Activated effector memory CD4-positive, alpha-beta T cell treated with anti-CD3 and anti-CD28 coated beads, Interleukin-2, amount 50 U/mL, for 16 hours (primary cell): ENCODE measurements at places on chromosomes 4 and X.

GRCh38 chrX:44223150-44223549 is 120.3 kb downstream of the EFHC2 start:
- DNase-seq, result no peak

DNA sequence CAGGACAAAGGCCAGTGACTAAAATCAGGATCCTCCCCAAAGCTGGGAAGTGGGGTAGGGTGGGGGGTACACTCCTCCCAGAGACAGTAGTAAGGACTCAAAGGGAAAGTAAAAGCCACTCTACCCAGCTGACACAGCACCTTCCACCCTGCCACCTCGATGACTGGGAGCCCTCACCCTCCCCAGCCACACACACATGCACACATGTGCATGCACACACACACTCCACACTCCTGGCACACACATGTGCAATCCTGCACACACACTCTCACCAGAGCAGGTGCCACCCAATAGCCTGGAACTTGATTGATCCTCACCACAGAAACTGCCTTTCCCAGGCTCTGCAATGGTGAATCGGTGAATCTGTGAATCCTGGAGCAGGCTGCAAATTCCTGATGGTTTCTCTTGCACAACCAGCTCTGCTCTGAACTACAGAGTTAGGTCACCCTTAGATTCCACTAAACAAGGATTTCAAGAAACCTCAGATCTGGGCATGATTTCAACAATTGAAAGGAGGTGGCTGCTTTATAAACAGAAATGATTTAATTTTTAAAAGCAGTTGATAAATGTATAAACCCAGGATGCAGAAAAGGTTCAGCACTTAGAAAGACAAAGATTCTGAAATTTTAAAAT is 21.5 kb downstream of the AMOT start:
- no peak for DNase-seq

DNA sequence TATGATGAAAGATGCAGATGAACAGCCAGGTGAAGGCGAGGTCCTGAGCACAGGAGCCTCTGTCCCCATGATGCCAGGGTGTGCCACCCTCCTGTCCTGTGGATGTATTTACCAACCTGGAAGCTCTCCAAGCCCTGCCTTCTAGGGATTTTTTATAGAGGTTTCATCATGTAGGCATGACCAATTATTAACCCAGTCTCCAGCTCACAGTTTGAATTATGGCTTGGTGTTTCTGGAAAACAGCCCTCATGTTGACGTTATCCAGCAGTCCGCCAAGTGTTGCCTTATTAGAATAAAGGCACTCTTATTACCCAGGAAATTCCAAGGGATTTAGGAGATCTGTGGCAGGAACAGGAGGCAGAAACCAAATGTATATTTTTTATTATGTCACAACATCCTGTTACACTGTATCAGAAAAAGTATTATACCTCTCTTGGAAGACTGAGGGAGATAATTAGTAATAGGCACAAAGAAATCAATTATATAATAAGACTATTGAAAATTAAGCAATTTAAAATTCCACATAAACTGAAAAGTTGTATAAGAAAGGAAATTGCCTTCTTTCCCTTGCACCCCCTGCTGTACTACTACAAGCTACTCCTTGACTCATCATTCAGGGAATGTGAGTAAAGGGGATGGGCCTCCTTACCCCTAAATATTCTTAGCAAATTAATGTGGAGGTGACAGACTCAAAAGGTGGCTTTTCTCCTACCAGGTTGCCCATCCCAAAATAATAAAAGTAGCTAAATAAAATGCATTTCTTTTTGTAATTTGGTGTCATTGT is 129.6 kb downstream of the ZNF330 start:
- DNase-seq, result no peak

DNA sequence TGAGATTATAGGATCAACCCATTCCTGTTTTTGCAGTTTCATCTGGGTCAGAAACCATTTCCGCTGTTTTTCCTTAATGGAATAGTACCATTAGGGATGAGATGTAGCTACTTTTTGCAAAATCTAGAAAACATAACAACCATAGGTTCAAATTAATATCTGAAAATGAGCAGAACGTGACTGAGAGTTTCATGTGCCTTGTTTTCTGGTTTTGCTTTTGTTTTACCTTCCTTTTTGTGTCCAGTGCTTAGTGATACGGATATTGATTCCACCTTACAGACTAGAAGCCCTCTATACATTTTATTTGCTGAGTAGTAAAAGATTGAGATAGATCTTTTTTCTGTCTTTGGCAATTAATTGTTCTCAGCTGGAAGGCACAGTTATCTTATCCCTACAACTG is 46.5 kb downstream of the SNX25 start:
- DNase-seq, result no peak

DNA sequence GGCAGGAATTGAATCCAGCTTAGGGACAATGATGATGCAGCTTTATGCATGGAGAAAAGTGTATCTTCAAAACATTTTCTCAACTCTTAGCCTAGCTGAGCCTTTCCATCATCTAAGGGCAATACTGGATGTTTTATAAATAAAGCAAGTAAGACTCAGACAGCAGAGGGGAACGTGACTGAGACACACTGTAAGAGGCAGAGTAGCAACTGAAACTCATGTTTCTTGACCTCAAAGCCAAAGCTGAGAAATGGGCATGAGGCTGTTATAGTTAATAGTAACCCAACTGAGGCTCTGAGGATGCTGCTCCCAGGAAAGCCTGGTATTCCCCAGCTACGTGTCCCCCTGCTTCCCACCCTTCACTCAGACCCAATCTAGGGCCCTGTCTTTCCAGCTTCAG is 44.6 kb downstream of the ARHGEF9 start:
- no peak for DNase-seq

DNA sequence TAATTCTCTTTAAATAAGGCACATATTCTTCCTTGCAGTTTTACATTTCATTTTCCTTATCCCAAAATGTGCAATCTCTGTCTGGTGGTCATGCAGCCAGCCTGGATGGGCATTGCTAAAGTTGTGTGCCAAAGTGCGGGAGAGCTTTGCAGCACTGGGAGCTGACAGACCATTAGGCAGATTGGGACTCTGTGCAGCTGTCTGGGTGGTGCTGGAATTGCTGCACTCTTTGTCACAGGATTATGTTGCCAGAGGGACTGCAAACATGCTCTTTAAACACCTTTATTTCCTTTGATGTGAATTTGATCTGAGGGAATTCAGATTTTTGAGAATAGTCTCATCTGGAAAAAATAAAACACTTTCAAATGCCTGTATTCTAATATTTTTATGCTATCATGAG is 956.2 kb upstream of the DIAPH2 start:
- DNase-seq, result no peak

- no peak for DNase-seq
Measured at GRCh38 chr4:52752936-52753335, 1.7 kb upstream of the ERVMER34-1 start.

DNA sequence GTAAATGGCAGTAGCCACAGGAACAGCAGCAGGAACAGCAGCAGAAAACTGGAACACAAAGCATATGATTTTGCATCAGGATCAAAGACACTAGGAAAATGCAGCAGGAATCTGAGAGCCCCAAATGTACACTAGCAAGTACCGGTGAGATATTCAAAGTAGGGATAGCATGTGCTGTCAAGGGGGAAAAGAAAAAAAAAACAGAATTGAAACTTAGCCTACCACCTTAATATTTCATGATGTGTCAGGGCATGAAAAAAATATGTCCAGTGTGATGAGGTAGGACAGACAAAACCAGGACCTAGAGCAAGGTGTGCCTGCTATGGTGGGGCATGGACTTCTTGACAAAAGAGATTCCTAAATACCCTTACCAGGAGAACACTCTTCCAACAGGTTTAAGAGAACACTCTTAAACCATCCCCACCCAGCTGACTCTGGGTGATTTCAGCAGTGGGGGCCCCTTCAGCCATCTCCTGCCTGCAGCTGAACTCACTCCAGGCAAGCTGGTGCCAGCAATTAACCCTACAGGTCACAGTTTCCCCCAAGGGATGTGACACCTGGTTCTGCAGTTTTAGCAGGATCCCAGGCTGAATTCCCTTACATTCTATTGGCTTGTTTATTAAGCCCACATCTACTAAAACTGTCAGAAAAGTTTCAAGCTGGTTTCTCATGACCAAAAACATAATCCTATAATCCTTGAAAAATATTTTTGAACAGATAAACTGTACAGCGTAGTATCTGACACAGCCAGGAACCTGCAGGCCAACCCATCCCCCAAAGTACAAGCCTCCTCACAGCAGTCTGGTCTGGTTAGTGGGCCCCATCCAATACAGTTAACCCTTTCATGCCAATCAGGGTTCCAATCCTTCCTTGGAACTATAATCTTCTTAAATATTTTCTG is 62.9 kb upstream of the FMR1 start:
- no peak for DNase-seq

- no peak for DNase-seq
Measured at GRCh38 chr4:64727960-64728359, 318.7 kb upstream of the TECRL start.

DNA sequence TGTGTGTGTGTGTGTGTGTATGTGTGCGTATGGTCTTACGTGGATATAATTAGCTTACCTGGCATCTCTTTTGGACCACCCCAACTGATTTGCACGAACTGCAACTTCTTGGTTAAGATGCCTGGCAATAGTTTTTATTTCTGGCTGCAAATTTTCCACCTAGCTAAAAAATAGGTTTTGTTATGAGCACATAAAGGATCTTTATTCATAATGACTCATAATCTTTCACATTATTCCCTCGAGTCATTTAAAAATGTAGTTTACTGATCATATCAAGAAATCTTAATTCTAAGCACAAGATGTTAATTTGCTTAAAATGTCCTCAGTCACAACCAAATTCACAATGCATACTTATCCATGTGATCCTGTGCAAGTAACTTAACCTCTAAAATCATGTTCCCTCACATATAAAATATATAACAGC is 1.5 kb downstream of the COX18 start:
- peak; percentile 65 for DNase-seq

- DNase-seq, result peak; percentile 82
Measured at GRCh38 chrX:24647257-24648058, at the start of gene PCYT1B. Gene PCYT1B, minus strand, starts transcription at chrX:24647347. Its CDS starts 242 bp downstream, at chrX:24647105.

GRCh38 chr4:95959182-95959581 is 119.3 kb downstream of the PDHA2 start:
- no peak for DNase-seq

DNA sequence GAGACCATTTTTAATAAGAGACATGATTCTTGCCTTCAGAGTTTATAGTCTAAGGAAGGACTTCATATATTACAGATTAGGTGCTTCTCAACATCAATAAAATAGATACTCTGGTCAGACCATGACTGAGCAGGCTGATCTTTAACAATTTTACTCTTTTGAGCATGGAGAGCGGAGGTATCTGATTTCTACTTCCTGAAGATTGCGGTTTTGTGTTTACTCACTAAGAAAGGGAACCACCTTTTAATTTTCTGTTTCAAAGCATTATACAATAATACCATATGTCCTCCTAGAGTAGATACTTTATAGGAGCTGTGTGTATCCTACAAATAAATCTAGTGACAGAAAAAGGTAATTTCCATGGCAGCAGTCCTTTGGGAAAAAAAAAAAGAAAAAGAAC is 12.5 kb downstream of the MORC4 start:
- DNase-seq, result no peak

DNA sequence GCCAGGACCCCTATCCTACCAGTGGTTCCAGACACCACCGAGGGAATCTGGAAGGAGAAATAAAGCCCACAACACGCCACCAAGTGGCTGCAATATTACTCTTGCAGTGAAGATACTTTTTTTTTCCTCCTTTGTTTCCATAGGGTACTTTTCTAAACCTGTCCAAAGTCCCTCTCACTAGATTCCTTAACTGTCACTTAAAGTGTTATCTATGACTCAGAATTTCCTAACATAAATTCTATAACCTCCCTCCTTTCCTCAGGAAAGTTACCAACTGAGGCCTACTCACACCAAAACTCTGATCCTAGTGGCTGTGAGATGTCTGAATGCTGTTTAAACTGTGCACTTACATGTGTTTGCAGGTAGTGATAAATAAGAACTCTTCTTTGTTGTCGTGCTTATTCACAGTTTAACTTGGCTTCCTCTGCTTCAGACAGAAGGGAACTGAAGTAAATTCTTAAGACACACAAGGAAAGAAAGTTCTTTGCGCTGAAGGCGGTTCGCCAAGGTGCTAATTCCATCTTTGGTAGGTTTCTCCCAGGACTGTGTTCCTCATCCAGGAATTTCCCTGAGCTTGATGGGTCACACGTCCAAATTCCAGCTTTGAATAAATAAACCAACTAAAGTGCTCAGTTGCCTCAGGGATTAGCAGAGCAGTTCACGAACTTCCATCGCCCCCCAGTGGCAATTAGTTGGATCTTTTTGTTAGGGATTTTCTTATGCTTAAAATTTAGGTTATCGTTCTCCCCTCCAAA is 10.7 kb upstream of the HCCS start:
- no peak for DNase-seq

GRCh38 chr4:21699446-21699845 is 249.1 kb downstream of the KCNIP4 start:
- DNase-seq, result no peak

- DNase-seq, result no peak
Measured at GRCh38 chr4:153018684-153019083, 82.6 kb downstream of the FHDC1 start.

GRCh38 chr4:182085051-182085480 is 158.1 kb upstream of the TENM3 start:
- no peak for DNase-seq

DNA sequence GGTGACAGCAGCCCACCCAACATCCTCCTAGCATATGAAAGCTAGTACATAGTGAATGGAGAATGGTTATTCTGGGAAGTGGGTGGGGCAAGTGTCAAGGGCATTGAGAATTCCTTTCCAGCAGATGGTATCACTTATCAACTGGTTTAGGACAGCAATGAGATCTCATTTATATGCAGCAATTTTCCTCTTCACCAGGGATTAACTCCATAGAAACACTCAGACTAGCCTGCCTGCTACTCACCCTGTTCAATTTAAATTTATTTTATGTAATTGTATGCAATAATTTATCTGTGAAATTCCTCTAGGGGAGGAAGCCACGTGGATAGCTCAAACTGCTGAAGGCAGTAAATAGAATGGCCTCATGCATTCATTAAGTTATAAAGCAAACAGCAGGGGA is 101.6 kb upstream of the MID1IP1 start:
- DNase-seq, result no peak
